ENCODE measurements at places on chromosomes 2 and 18. TPM values are rescaled to one million over a fixed set of nuclear protein-coding genes. Genes with fewer than 3 reads are reported as not detected.
A peak's percentile ranks its signal among the peaks of the same experiment; 100 is the strongest.

- DNase-seq: no peak
Measured at GRCh38 chr2:191225690-191226089, 19.5 kb upstream of the MYO1B start.

DNA sequence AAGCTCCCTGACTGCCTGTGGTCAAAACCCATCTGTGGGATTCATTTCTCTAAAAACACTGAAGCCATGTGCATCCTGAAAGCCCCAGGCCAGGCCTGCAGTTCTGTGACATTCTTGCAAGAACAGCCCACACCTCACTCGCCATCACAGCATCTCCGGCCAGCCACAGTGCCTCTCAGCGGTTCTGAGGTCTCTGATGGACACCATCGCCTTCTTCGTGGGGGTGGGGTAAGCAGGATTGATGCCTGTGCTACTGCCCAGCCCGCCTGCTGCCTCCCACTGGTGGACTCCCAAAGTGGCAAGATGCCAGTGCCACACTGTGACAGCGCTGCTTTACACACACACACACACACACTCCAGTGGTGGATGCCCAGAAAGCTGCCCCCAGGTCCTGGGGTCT is 5.2 kb upstream of the PRLH start:
- DNase-seq: no peak

GRCh38 chr2:230258483-230258882 is 32.9 kb downstream of the SP140 start:
- DNase-seq: no peak

- no peak for DNase-seq
Measured at GRCh38 chr18:78947291-78947690, 32.3 kb upstream of the SALL3 start.

- no peak for DNase-seq
Measured at GRCh38 chr2:134897932-134898331, 20.7 kb upstream of the CCNT2 start.

GRCh38 chr18:50826027-50826426 is 6.2 kb upstream of the MRO start:
- no peak for DNase-seq

- DNase-seq: peak; percentile 70
Measured at GRCh38 chr2:109609352-109610024, 4.3 kb downstream of the SEPTIN10 start.

GRCh38 chr18:6759579-6759978 is 30.1 kb downstream of the ARHGAP28 start:
- no peak for DNase-seq

DNA sequence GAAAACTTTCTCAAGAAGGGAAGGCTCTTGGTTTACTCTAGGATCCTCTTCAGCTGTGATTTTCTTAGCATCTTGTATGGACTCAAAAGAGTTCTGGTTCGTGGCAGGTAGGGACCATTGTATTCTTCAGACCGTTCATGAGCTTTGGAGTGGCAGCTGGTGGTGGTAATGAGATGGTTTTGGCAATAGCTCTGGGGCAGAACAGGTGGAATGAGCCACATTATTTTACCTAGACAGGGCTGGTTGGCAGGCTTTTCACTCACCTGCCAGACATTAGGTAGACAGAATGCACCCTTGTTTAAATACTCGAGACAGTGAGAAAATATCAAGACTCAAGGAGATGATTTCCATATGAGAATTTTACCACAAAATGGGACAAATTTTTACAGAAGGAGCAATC is 26.2 kb upstream of the MGAT5 start:
- no peak for DNase-seq

- DNase-seq: no peak
Measured at GRCh38 chr2:170411660-170412059, 233.7 kb downstream of the MYO3B start.

DNA sequence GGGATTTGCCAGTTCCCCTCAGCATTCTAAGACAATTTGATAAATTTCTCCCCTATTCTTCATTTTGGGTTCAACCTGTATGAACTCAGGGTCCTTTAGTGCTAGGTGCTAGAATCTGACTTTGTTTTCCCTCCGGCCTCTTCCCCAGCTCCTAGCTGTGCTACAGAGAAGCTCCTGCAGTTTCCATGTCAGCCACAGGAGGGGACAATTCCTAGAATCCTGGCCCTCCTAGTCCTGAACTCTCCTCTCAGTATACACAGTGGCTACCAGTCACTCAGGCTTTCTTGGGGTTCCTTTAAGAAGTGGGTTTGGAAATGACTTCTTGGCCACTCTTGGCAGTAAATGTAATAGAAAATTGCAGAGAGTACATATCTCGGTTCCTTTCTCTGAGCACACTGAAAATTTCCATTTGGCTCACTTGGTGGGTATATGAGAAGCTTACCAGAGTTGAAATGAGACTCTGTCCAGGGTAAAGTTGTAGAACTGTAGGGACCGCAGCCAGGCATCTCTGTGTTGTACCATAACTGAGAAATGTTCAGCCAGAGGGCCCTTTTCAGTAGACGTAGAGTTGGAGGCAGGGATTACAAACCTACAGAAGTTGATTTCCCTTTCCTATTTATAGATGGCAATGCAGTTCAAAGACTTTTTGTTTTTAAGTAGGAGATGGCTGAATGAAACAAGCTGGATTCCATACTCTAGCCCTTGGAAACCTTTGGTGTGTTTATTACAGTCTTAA is 5.0 kb upstream of the CHST10 start:
- DNase-seq: no peak

DNA sequence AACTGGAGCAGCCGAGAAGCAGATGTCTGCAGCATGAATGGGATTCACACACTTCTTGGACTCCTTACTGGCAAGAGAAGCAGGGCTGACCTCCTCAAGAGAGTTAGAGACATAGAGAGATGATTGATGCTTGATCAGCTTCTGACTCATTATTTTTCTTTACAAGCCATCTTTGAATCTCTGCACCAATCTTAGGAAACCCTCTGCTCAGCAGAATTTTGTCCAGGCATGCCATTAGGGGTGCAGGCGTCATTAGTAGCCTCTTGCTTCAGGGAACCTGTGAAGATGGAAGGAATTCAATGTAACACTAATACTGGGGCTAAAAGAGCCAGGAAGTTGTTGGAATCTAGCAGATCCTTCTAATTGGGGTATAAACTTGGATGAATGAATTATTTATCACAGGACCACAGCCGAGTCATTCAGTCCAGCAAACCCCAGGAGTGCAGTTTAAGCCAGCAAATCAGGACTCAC is 151.8 kb downstream of the MGAT5 start:
- DNase-seq: no peak

GRCh38 chr2:208490492-208490891 is 83.9 kb downstream of the PTH2R start:
- no peak for DNase-seq

GRCh38 chr2:172921532-172922236 is 154.0 kb upstream of the MAP3K20 start:
- DNase-seq: no peak

DNA sequence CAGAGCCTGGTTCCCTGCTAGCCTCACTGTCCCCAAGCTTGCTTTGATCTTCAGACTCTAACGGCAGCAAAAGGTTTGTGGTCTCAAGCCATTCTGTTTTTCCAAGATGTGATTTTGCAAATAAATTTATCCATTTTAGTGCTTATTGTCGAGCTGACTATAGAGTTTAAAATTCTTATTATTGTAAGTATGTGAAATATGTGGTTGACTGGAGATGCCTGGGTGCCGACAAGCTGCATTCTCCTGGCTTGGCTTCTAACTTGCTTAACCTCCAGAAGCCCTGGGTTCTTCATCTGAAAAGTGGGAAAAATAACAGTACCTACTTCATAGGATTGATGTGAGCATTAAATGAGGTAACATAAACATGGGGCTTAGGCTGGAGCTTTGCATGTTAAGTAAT is 9.9 kb upstream of the EDAR start:
- no peak for DNase-seq

DNA sequence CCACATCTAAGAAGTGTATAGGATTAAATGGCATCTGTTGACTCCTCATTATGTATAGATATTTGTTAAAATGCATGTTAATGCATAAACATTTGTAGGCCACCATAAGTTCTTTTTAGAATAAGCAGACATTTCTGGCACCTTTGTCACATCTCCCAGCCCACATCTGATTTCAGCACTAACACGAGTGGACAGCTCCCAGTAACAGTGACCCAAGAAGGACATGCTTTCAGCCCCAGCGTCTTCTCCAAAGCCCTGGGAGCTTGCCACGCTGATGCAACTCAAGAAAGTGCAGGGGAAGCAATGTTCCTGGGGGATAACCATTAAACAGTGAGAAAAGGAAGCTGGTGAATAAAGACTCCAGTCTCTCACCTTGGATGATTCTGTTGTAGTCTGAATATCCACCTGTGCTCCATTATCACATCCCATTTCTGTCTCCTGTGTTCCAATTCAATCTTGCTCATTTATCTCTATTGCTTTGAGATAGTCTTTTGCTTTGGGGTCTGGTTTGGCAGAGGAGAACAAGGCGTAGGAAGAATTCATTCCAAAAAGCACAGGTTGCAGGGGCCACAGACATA is 182.6 kb upstream of the THSD7B start:
- DNase-seq: no peak

DNA sequence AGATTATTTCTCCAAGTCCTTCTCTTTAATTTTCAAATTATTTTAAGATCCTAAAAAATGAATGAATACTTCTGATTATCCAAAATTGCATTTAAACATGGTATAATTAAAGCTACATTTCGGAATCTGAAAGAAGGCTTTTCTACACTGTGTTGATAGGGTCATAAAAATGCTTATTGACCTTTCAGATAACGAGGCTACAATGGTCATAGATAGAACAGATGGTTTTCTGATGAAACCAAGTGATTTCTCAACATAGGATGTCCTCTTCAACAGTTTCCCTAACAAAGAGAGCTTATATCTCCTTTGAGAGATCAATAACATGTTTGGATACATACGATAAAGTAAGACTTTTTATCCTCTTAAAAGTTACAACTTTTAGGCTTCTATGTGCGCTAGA is 201.1 kb downstream of the PTH2R start:
- no peak for DNase-seq

GRCh38 chr2:190864375-190864774 is 16.2 kb upstream of the GLS start:
- no peak for DNase-seq

GRCh38 chr2:181374781-181375675 is 82.2 kb upstream of the ITGA4 start:
- DNase-seq: no peak

- DNase-seq: no peak
Measured at GRCh38 chr2:126932529-126932928, 33.8 kb downstream of the TEX51 start.

DNA sequence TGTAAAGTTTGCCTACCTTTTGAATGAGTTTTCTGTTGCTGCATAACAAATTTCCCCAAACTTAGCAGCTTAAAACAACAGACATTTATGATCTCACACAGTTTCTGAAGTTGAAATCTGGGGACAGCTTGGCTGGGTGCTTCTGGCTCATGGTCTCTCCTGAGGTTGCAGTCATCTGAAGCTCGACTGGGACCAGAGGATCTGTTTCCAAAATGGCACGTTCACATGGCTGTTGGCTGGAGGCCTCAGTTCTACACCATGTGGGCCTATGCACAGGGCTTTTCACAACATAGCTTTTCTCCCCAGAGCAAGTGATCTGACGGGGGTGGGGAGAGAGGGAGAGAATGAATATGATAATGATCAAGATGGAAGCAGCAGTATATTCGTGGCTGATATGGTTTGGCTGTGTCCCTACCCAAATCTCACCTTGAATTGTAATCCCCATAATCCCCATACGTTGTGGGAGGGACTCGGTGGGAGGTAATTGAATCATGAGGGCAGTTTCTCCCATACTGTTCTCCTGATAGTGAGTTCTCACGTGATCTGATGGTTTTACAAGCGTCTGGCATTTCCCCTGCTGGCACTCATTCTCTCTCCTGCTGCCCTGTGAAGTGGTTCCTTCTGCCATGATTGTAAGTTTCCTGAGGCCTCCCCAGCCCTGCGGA is 3.5 kb downstream of the RALB start:
- DNase-seq: no peak

GRCh38 chr2:230172852-230173251 is 46.9 kb downstream of the SP110 start:
- no peak for DNase-seq

- DNase-seq: no peak
Measured at GRCh38 chr18:36568487-36568886, 260.3 kb downstream of the TPGS2 start.

DNA sequence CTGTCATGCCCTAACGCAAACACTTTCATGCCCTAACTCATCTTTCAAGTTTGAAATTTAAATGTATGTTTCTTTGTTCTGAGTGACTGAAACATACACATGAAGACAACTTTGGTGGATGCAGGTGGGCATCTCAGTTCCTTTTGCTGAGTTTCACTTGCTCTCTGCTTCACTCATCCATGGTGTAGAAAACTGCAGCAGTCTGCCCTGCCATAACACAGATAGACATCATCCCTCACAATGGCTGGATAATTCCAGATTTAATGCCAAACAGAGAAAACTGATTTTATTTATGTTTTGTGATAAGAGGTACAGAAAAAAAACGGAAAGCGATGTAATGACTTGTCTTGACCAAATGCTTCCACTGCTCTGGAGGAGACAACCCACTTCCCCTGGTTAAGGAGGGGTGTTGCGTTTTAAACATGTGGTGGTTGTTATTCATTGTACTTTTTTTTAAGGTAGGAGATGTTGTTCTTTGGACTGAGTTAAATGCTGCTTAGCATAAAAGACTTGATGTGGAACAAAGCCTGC is 70.4 kb downstream of the RHBDD1 start:
- no peak for DNase-seq

GRCh38 chr2:88307817-88308216 is 137.7 kb downstream of the THNSL2 start:
- no peak for DNase-seq

DNA sequence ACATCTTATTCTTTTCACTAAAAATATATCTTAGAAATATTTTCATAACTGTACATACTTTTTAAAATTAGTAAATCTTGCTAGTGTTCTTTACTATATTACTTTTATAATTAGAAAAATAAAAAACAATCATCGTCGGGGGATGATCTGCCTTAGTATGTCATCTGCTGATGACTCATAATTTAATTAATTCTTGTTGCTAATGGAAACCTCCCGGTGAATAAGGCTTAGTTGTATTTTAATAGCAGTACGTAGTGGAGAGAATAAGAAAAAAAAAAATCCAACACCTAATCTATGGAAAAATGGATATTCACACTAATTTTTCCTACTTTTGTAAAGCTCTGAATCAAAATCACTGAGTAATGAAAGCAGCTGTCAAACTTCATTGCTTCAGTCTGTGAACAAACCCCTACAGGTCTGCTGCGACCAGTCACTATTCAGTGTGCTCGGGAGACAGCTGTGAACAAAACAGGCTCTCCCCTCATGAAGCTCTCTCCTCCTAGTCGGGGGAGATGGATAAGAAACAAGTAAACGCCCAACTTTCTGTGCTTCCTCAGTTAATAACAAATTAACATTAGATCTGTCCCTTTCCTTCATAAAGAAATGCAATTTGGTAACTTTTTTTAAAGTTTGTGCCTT is 97.4 kb upstream of the UPP2 start:
- no peak for DNase-seq

GRCh38 chr2:12045864-12046291 is 299.4 kb downstream of the LPIN1 start:
- no peak for DNase-seq

GRCh38 chr2:172050479-172051125 is 34.7 kb upstream of the DLX1 start:
- no peak for DNase-seq

The UGT1A10 gene
- total RNA-seq: not detected

The DYNAP gene
- total RNA-seq: not detected

The PLGLB1 gene
- 1.3 TPM for total RNA-seq

The CHAC2 gene
- total RNA-seq: 5.2 TPM

The CRACDL gene
- 13.3 TPM for total RNA-seq

The MOCOS gene
- total RNA-seq: 1.8 TPM

Measured in glomerular endothelial cell (primary cell).